Adipocyte (in vitro differentiated cells): ENCODE measurements at places on chromosomes 2 and 18.
A peak's percentile ranks its signal among the peaks of the same experiment; 100 is the strongest.

GRCh38 chr18:46071653-46072375, at the start of gene PSTPIP2:
Gene PSTPIP2 (minus strand): TSS chr18:46072260. CDS start chr18:46072188, 72 bp downstream.
- DNase-seq, result peak; percentile 85

GRCh38 chr2:196195302-196195701, 23.9 kb upstream of the STK17B start:
- DNase-seq, result no peak

- peak; percentile 74 for DNase-seq
Measured at GRCh38 chr18:8960740-8961657, 141.5 kb upstream of the NDUFV2 start.

- DNase-seq, result no peak
Measured at GRCh38 chr2:178870703-178871102, 63.5 kb upstream of the TTN start.

DNA sequence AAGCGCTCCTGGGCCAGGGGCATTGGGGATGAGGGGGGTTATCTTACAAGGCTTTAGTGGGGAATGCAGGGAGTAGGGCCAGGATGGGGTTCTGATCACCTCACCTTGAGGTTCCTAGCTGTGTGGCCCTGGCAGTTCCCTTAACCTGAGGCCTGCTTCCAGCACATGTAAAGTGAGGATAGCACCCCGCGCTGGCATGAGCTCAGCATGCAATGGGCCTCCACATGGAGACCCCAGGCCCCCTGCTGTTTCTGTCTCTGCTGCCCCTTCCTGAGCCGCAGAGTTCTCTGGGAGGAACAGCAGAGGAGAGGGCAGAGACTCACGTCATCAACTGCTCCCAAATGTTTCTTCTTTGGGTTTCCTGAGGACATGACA, 8.6 kb upstream of the TEX51 start:
- DNase-seq, result no peak

DNA sequence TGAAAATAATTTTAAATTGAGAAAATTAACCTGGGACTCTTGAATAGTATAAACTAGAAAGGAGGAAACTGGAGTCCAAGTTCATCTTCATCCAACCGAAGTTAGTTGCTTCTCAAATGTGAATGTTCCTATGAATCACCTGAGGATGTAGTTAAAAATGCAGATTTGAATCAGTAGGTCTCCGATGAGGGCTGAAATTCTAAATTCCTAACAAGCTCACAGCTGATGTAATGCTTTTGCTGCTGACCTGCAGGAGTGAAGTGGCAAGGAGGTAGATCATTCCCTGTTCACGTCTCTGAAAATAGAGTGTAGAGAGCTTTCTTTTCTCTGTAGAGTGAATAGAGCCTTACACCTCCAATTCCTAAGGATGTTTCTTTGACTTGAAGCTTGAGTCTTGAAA, 685.5 kb downstream of the CPS1 start:
- DNase-seq, result no peak

DNA sequence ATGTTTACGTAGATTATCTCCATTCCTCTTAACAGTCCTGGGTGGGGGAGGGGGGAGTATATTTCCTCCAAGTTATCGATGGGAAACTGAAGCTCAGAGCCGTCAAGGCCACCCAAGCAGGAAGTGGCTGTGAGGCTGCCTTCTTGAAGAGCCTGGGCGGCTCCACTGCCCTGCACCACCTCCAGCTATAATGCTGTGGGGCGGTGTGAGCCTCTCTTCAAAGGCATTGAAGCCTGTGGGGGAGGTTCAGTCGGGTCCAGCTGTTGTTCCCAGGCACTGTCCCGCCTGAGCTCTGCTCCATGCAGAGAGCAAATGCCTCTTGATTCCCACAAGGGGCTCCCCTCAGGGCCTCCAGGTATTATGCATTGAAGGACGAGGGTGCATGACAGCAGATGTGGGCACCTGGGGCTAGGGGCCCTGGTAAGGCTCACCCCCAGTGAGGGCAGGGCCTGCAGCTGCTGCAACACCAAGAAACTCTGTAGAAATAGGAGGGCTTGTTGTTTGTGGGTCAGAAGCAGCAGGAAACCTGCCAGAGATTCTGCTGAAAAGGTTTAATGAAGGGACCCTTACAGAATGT, 29.5 kb upstream of the LAPTM4A start:
- DNase-seq, result no peak

GRCh38 chr2:231063347-231063746, 6.7 kb downstream of the PSMD1 start:
- no peak for DNase-seq

- peak; percentile 82 for DNase-seq
Measured at GRCh38 chr2:223100061-223100511, 48.1 kb downstream of the KCNE4 start.

- no peak for DNase-seq
Measured at GRCh38 chr2:54726940-54727339, 3.5 kb downstream of the EML6 start.

DNA sequence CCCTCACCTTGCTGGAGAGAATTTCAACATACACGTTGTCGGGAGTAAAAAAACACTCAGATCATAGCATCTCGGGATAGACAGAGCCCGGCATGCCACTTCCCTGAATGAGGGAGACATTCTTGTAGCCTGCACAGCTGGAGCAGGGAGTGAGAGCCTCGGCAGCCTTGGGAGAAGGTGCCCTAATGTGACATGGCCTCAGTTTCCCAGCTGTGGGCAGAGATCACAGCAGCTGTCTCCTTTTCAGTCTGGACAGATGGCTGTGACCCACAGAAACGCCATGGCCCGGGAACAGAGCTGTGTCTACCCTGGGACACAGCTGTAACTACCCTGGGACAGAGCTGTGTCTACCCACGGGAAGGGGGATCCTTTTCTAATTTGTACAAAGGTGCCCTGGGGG, 55.9 kb downstream of the HS1BP3 start:
- no peak for DNase-seq

GRCh38 chr18:79916546-79917168, 34.8 kb downstream of the SLC66A2 start:
- no peak for DNase-seq

DNA sequence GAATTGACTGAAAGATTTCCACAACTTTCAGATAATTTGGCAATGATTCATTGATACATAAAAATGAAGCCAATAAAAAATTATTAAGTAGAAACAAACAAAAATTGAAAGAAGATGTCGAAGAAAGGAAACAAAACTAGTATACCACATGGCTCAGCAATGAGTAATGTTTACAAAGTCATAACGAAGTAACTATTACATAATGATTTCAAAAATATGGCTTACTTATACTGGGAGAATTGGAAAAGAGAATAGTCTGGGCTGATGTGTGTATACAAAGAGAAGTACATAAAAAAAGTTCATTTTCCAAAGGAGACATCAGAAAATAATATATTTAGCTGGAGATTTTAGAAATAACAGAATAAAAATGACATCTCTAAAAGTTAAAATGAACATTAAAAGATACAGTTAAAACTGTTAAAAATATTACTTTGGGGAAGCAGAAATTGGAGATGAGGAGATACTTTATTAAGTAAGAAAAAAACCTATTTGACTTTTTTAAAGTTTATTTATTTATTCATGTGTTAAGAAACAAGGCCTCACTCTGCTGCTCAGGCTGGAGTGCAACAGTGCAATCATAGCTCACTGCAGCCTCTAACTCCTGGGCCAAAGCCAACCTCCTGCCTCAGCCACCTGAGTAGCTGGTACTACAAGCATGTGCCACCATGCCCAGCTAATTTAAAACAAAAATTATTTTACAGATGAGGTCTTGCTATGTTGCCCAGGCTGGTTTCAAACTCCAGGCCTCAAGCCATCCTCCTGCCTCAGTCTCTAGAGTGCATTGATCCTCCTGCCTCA, 409.7 kb upstream of the PIK3C3 start:
- no peak for DNase-seq

DNA sequence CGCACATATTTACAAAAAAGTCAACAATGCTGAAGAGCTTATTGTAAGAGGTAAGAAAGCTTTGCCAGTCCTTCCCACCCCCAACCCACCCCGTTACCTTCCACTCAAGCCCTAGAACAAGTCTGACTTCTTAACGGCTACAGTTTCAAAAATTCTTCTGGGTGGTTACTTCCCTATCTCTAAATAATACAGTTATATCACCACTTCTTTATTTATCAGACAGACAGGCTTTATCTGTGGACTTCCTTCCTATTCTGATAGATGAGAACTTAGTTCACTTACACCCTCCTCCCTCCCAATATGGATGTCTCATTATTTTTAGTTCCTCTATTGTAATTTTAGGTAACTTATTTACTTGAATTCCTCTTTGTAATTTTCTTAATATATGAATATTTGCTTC, 26.7 kb upstream of the ACTR3 start:
- DNase-seq, result no peak

- no peak for DNase-seq
Measured at GRCh38 chr2:232486558-232487384, 863 bp downstream of the ECEL1 start.

- DNase-seq, result no peak
Measured at GRCh38 chr2:207813942-207814341, 44.2 kb upstream of the FZD5 start.

- no peak for DNase-seq
Measured at GRCh38 chr18:71865888-71866287, 678.3 kb downstream of the CBLN2 start.

GRCh38 chr2:241977557-241978300, 108.2 kb downstream of the RTP5 start:
- DNase-seq, result no peak

DNA sequence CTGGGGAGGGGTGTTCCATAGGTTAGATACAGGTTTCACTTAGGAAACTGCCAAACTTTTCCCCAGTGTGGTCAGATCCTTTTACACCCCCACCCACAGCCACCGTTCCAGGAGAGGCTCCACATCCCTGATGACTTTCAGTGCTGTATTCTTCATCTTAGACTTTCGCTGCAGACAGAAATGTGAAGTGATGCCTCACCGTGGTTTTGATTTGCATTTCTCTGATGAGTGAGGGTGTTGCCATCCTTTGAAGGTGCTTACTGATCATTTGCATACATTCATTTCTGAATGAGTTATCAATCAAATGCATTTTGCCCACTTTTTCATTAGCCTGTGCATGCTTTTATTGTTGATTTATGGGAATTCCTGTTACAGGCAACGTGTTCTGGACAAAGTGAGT, 14.9 kb downstream of the COPS9 start:
- no peak for DNase-seq

DNA sequence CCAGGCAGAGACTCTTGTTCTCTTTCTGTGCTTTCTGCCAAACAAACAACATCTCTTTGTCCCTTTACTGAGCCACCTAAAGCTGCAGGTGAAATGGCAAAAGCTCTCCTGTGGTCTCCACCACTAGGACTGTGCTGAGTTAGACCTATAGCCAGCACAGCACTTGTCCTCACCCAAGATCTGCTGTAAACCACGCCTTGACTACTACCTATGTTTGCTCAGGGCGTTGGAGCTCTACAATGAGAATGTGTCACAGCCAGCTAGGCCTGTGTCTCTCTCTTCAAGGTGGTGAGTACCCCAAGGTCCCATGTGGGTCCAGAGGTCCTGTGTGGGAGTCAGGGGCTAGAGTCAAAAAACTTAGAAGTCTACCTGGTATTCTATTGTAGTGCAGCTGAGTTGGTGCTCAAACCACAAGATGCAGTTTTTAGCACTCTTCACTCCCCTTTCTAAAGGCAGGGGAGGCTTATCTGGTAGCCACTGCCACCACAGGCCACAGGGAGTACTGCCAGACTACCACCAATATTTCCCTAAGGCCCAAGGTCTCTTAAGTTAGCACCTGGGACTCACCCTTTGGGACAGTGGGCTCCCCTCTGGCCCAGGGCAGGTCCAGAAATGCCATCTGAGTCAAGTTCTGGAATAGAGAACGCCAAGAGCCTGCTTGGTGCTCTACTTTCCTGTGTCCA, 96.8 kb upstream of the RPRM start:
- DNase-seq, result no peak

DNA sequence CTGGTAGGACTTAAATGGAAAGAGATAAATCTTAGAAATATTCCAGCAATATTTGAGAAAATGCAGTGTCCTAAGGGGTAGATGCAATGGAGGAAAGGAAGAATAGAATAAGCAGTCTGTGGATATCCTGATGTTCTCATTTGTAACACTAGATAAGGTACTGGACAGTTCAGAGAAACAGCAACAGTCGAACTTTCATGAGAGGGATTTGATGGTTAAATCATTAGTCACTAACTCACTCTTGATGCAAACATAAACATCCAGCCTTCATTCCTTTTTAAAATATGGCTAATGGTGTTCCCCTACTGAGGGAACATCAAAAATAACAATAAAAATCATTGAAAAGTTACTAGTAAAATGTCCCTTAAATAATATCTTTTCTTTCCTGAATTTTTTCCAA, 211.4 kb upstream of the SLC39A10 start:
- peak; percentile 23 for DNase-seq

DNA sequence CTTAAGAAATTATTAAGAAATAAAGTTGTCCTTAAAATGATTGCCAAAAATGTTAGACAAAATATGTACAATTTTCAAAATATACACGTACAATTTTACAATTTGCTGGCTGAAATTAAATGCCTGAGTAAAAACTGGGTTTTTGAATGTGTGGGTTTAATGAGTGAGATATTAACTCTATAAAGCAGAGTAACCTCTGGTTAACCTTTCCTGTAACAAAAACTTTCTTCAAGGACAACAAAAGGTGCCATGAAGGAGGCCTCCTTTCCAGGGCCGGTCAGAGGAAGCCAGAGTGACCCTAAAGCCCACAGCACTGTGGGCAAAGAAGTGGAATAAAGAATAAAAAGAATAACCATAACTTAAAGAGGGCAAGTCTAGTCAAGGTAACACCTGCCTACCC, 16.5 kb upstream of the MAL start:
- DNase-seq, result no peak

GRCh38 chr2:61793389-61793836, 60.4 kb downstream of the FAM161A start:
- DNase-seq, result peak; percentile 74

- no peak for DNase-seq
Measured at GRCh38 chr2:115880558-115880957, 1438.1 kb downstream of the DPP10 start.

GRCh38 chr2:213105212-213105611, 46.2 kb downstream of the IKZF2 start:
- DNase-seq, result no peak
